Calu3 (cell line): ENCODE measurements at places on chromosomes 6 and 20. TPM values are rescaled to one million over a fixed set of nuclear protein-coding genes. Genes with fewer than 3 reads are reported as not detected.

The DEFB124 gene
- total RNA-seq = not detected in 2 replicates

The CGA gene
- total RNA-seq = not detected in 2 replicates

GRCh38 chr6:17583811-17584210 is 16.3 kb upstream of the FAM8A1 start:
- H3K36me3 ChIP-seq = no peaks in the 10 kb centered on the region
- no peak overlapping the region for H3K4me3 ChIP-seq
- H3K4me1 ChIP-seq = peaks cover 13% of the 10 kb centered on the region
- no peaks in the 10 kb centered on the region for H3K27me3 ChIP-seq
- H3K27ac ChIP-seq = no peak overlapping the region

GRCh38 chr20:56760610-56761009 is 131.5 kb downstream of the TFAP2C start:
- H3K36me3 ChIP-seq = no peaks in the 10 kb centered on the region
- H3K4me1 ChIP-seq = no peaks in the 10 kb centered on the region
- peaks cover 22% of the 10 kb centered on the region for H3K27me3 ChIP-seq

DNA sequence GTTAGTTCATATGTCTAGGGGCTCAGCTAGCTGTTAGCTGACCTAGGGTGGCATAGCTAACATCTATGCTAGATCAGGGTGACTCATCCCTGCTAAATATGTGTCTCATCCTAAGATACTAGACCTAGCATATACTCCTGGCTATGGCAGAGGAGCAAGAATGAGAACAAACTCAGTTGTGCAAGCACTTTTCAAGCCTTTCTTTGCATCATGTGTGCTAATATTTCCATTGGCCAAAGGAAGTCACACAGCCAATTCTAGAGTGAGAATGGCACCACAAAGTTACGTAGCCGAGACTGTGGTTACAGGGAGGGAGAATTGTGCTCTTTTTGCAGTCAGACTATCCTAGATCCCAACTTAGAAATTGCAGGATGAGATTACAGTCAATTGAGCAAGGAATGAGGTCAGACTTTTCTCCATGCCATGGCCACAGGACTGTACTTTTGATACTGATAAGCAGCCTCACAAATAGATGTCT is 78.7 kb downstream of the PLCB4 start:
- no peaks in the 10 kb centered on the region for H3K27me3 ChIP-seq
- no peak overlapping the region for H3K27ac ChIP-seq
- no peak overlapping the region for H3K4me3 ChIP-seq
- DNase-seq = no peak

GRCh38 chr6:110981202-110981600 is 637 bp upstream of the RPF2 start:
- H3K4me1 ChIP-seq = peaks cover 21% of the 10 kb centered on the region
- peaks cover 37% of the 10 kb centered on the region for H3K36me3 ChIP-seq
- peak overlapping the region; percentile 99 for H3K27ac ChIP-seq
- peak overlapping the region; percentile 98 for H3K4me3 ChIP-seq
- no peak for DNase-seq
